ENCODE measurements at places on chromosomes 2 and 18. TPM values are rescaled to one million over a fixed set of nuclear protein-coding genes. Genes with fewer than 3 reads are reported as not detected.

Gene HADHA
- 57.5 TPM for polyA plus RNA-seq

Gene TRIM43
- polyA plus RNA-seq, result not detected

Gene CDK5R2
- polyA plus RNA-seq, result 5.0 TPM

Gene ALLC
- polyA plus RNA-seq, result 7.9 TPM

Gene NPHP1
- 14.2 TPM for polyA plus RNA-seq

Gene UBXN4
- 145 TPM for polyA plus RNA-seq

Gene KHK
- polyA plus RNA-seq, result 3.3 TPM

Gene DYSF
- polyA plus RNA-seq, result 6.5 TPM

Gene ATP6V1C2
- polyA plus RNA-seq, result 2.6 TPM

Gene TMEM178A
- polyA plus RNA-seq, result 46.4 TPM

Gene HMSD
- not detected for polyA plus RNA-seq

Gene PSMA8
- polyA plus RNA-seq, result 0.24 TPM

Gene ELOA2
- not detected for polyA plus RNA-seq

Gene CENPO
- polyA plus RNA-seq, result 2.6 TPM

Gene CMPK2
- polyA plus RNA-seq, result 2.4 TPM

Gene ATP5MC3
- 100 TPM for polyA plus RNA-seq

Gene WNT6
- not detected for polyA plus RNA-seq

Gene RAB17
- 0.37 TPM for polyA plus RNA-seq

Gene TEX44
- not detected for polyA plus RNA-seq

Gene FEV
- 3.5 TPM for polyA plus RNA-seq

Gene RGPD4
- polyA plus RNA-seq, result not detected

Gene SAG
- not detected for polyA plus RNA-seq

Gene D2HGDH
- polyA plus RNA-seq, result 4.3 TPM

Gene ALPP
- polyA plus RNA-seq, result not detected

Gene MRPS9
- 69.2 TPM for polyA plus RNA-seq

Gene SNED1
- polyA plus RNA-seq, result 27.5 TPM

Gene RAB6C
- 0.24 TPM for polyA plus RNA-seq

Gene ZC3H6
- 2.5 TPM for polyA plus RNA-seq

Gene GPAT2
- polyA plus RNA-seq, result 0.90 TPM

Gene IL36G
- not detected for polyA plus RNA-seq

Gene KIAA2012
- polyA plus RNA-seq, result not detected

Gene PROC
- polyA plus RNA-seq, result 0.10 TPM

Gene LYPD6
- 0.17 TPM for polyA plus RNA-seq

Measured in adrenal gland (tissue), 19 donors.